Cardiac septum (tissue), 1 donor: ENCODE measurements at places on chromosomes 7 and 10. TPM values are rescaled to one million over a fixed set of nuclear protein-coding genes. Genes with fewer than 3 reads are reported as not detected.

LRRC27 gene
- 3.8 TPM for total RNA-seq

SEMA4G gene
- total RNA-seq, result 1.0 TPM

GRCh38 chr10:102451105-102451969 lies at the start of gene C10orf95:
TSS of gene C10orf95 (minus strand) at chr10:102451543. CDS start at chr10:102451093, 450 bp downstream.
- DNase-seq, result no peak

DNA sequence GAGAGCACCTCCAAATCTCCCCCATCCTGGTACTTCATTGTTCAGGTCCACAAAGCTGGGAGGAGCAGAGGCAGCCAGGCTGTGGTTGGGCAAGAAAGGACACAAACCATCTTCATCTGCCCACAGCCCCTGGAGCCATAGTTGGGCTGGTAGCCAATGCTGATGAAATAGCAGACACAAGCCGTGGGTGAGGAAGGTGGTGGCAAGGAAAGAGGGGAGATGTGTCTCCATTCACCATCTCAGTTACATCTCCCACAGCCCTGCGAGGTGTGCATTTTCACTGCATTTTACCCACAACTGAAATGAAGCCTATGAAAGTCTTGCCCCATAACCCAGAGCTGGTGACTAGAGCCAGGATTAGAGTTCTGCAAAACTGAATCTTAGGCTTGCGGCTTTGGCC lies 35.0 kb downstream of the PIK3AP1 start:
- no peak for DNase-seq

DNA sequence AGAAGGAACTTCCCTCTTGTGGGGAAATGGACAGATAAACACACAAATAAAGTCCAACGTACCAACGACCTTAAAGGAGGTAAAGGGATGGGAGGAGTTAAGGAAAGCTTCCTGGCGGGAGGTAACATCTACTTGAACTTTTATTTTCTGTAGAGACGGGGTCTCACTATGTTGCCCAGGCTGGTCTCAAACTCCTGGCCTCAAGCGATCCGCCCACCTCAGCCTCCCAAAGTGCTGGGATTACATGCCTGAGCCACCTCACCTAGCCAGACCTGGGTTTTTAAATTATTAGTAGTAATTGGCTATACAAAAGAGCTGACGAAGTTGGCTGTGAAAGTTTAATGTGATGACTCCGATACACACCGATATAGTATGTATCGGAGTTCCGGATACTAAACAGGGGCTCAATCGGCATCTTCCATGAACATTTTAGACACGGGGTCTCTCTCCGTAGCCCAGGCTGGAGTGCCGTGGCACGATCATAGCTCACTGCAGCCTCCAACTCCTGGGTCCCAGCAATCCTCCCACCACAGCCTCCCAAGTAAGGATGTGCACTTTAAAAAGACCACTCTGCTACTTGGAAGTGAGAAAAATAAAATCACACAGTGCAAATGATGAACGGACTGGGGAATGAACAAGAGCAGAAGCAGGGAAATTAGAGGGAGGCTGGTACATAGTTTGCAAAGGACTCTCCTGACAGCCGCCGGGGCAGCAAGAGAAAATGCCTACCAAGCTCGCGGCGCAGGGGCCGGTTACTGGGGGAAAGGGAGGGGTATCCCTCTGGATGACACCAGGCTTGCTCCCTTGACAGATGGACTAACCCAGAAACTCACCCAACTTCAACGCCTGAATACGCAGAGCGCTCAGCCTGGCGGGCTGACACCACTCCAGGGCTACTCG lies 1.0 kb downstream of the BCL7B start:
- DNase-seq, result no peak

- DNase-seq, result no peak
Observed at GRCh38 chr10:100025576-100025975, 15.8 kb upstream of the DNMBP start.
